ENCODE measurements at places on chromosomes 12 and 14.
A peak's percentile ranks its signal among the peaks of the same experiment; 100 is the strongest.

- no peak for DNase-seq
Measured at GRCh38 chr12:89424389-89424788, 72.1 kb upstream of the DUSP6 start.

- DNase-seq: no peak
Measured at GRCh38 chr12:117342682-117343081, 18.7 kb downstream of the NOS1 start.

GRCh38 chr14:96246539-96246847, 9.5 kb upstream of the BDKRB1 start:
- peak; percentile 100 for DNase-seq

- DNase-seq: no peak
Measured at GRCh38 chr12:132668191-132669088, 18.7 kb downstream of the POLE start.

DNA sequence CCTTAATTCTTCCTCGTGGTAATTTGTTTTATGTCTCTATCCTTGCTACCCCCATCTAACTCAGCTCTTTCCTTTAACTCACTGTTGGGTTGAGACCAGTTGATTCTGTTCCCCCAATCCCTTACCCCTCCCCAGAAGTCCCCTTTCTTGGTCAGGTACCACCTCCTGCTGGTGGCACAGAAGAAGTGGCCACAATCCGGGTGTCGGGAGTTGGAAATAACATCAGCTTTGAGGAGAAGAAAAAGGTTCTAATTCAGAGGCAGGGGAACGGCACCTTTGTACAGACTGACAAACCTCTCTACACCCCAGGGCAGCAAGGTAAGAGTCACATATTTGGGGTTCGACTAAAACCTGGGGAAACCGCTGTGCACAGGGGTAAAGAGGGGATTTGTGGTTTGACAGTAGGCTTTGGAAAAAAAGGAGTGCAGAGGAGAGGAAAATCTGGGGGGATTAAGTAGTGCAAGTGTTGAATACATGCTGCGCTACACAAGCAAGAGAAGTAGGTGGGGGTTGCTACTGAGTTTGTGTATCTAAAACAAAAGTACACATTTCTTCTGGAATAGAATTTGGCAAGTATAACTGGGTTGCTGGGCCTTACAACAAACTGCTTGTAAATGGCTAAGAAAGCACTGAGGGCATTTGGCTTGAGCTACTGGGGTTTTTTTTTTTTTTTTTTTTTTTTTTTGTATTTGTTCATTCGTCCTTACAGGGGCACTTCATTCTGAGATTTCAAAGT, 1.3 kb downstream of the A2ML1 start:
- peak; percentile 33 for DNase-seq

DNA sequence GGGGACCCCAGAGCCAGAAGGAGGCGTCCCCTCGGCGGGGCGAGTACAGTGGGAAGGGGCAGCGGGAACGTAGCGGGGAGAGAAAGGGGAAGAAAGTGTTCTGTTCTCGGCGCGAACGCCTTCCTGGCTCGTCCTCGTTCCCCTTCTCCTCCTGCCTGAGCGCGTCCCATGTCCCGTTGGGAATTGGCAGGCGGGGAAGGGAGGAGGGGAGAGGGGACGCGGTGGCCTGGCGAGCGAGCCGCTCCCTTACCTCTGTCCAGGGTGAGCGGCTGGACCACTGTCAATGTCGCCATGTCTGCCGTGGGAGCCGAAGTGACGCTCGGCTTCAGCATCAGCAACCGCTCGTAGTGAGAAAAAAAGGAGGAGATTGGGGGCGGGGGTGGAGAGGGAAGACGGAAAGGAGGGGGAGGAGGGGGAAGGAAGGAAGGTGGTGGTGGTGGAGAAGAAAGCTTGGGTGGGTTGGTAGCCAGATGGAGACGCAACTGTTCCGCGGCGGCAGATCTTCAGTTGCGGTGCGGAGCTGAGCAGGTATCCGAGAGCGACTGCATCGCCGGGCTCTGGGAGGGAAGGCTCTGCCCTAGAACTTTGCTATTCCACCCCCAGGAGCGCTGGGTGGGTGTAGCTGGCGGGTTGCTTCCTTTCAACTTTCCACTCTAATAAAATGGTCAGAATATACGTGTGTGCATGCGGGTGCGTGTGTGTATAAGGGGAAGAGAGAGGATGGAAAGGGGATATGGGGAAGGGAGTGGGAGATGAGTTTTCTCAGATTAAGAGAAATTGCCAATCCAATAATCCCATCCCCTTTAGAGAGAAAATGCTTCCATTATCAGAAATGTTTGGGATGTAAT, at the start of gene LIN7A:
Gene LIN7A (minus strand): TSS at position 544 of the 848 bp plus-strand sequence. CDS start 212 bp downstream, at position 332.
- DNase-seq: peak; percentile 36

DNA sequence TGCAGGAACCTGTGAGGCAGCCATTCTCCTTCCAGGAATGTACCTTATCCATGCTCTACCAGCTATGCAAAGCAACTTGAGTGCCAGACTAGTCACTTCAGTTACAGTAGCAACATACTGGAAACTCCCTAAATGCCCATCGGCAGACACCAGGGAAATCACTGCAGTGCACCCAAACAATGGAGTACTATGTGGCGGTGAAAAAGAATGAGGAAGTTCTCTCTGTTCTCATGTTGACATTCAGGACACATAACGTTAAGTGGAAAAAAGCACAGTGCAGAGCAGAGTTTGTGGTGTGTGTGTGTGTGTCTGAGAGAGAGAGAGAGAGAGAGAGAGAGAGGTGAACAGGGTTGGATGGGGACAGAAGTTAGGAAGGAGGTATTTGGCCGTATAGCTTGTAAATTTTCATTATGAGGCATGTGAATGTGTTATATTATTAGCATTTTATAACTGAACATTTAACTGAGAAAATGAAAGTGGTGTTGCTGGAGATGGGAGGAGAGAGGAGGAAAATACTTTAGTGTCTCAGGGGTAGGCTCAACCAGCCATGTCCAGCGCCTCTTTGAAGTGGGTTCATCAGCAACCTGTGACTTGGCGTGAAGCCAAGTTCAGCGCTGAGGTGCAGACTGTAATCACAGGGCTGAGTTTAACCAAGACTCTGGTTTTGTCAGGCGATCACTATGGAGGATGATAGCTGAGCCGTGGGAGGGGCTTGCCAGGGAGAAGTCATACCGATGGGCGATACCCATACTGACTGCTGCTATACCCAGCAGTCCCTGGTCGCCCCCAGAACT, 17.3 kb downstream of the TNFAIP2 start:
- no peak for DNase-seq

GRCh38 chr12:116166306-116166705, 111.2 kb downstream of the MED13L start:
- DNase-seq: no peak

DNA sequence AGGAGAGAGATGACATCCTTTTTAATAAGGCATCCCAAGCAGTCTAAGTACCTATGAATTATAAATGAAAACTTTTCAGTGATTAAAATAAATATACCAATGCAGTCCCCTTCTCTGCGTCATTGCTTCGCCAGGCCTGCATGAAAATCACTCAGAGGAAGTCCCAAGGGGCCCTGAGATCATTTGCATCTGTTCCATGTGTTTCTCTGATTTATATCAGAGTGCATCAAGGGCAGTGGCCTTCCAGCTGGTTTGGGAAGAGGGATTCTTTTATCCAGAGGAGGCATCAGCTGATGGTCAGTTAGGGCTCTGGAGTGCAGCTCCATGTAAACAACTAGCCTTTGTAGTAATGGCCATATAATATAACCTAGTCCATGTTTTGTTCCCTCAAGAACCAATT, 210.1 kb downstream of the RGS6 start:
- no peak for DNase-seq

- no peak for DNase-seq
Measured at GRCh38 chr14:36105401-36105800, 71.1 kb downstream of the PTCSC3 start.

DNA sequence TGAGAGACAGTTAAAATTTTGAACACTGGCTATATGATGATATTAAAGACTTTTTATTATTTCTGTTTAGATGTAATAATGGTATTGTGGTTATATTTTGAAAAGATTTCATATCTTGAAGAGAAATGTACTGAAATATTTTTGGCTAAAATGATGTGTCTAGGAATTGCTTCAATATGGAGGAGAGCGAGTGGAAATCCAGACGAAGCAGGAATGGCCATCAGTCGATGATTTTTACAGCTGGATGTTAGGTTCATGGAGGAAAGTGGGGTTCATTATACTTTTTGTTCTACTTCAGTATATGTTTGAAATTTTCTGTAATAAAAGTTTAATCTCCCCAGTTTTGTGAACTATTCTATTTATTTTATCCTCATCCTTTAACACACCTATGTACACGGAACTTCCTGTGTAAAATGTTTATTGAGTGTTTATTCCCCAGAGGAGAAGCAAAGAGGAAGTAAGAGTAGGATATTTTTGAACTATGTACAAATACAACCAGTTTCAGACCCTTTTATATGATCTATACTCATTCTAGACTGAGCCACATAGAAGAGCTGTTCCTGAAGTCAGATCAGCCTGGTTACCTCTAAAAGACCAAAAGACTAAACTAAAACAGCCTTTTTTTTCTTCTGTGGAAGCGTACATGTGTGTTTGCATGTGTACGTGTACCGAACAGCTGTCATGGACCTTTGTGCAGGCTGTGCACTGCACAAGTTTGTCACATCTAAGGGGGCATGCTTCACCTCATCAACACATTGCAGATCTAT, 211.0 kb upstream of the NUDT4 start:
- no peak for DNase-seq

DNA sequence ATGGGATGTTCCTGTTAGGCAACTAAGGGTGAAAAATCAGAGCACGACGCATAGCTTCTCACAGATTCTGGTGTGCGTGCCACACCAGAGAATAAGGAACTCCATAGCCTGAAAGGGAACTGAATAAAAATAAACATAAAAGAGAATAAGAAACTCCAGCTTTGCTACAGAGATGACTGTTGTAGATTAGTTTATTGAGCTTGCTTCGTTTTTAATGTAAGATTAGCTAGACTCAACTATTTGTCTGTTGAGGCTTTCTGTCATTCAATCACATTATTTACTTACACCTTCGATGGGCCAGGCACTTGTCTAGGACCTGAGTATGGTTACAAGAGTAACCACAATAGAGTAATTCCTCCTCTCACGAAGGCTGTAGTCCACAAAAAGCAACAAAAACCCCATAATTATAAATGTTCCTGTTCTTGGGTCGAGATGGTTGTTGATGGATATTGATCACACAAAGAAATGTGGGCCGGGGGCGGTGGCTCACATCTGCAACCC, 807 bp upstream of the ZCCHC8 start:
- no peak for DNase-seq

GRCh38 chr14:101235335-101236103, 325.8 kb upstream of the DIO3 start:
- DNase-seq: peak; percentile 51

- no peak for DNase-seq
Measured at GRCh38 chr12:51323317-51323960, 535 bp downstream of the BIN2 start.

- DNase-seq: no peak
Measured at GRCh38 chr14:101193845-101194372, 290.4 kb upstream of the RTL1 start.

DNA sequence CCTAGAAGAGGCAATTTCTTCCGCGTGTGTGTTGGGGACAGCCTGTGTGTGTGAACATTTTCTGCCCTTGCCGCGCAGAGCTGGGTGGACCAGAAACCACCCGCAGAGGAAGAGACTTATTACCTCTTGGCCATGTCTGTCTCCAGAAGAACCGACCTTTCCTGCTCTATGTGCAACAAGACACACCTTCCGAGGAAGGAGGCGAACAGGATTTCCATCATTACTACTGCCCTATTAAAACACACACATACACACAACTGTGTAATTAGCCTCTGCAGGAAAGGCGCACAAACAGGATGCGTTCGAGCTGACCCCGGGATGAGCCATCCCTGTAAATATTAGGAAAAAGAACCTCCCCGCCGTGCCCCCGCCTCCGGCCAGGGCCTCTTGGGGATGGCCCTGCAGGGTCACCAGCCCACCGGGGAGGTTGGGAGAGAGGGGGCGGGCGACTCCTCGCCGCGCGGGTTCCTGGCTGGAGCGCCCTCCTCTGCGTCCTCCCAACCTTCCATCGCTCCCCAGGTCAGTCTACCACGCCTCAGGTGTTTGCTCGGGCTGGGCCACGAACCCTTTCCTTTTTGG, 484 bp upstream of the PRKCH start:
- no peak for DNase-seq

GRCh38 chr12:94240171-94240570, 91.8 kb downstream of the PLXNC1 start:
- no peak for DNase-seq

DNA sequence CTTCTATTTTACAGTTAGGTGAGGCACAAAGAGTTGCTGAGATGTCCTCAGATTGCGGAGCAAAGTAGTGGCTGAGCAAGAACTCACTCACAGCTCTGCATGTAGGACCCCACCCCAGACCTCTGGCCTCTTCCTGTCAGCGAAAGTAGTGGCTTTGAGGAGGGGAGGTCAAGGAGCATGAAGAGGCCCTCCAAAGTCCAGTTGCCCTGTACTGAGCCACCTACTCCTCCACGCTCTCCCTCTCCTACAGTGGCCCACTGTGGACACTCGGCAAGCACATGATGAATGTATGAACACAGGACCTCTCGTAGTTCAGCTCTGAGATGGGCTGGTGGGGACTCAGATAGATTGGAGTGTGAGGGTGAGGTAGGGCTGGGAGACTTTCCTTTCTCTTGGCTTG, 5.3 kb upstream of the PLEKHH1 start:
- DNase-seq: no peak

- DNase-seq: peak; percentile 92
Measured at GRCh38 chr12:121861636-121862254, 3.1 kb upstream of the HPD start.

GRCh38 chr14:88825503-88825902, 1.1 kb downstream of the TTC8 start:
- no peak for DNase-seq

DNA sequence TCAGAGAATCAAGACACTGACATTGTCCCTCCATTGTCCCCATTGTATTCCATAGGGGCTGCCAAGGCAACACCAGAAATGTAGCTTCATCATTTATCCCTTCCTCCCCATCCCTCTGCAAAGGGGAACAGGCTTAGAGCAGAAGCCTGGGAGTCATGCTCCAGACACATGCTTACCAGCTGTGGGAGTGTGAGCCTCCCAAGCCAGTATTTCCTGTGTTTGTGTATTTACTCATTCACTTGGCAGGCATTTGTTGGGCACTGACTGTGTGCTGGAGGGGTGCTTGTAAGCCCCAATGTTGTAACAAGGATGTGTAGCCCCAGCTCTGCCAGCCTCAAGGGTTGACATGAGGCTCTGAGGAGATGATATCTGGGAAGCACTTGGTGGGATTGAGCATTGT, 46.0 kb upstream of the TCL1A start:
- peak; percentile 12 for DNase-seq

DNA sequence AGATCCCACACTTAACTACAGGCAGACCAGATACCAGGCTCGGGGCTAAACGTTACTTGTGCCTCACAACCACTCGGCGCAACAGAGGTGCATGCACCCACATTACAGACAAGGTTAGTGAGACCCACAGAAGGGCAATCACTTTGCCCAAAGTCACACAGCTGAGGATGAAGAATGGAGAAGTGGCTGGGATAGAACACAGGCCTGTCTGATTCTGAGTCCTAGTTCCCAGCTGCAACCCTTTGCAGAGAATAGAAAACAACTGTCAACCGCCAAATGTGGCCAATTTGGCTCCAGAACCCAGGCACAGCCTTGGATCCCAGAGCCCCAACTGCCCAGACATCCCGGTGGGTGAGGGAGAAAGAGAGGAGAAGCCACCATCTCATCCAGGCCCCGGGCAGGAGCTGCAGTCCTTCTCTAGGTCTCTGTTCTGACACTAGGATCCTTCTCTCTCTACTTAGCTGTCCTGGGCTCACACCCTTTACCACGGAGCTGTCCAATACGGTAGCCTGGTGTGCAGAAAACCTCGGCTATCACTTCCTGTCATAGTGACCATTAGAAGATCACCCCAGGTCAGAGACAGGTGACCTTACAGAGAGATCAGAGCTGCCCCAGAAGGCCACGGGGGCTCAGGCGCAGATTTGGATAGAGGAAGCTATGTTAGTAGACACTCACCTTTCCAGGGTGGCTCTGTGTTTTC, 59.1 kb downstream of the FAM222A start:
- DNase-seq: no peak
